DMS53 (cell line): ENCODE measurements at places on chromosomes 2 and 18.
A peak's percentile ranks its signal among the peaks of the same experiment; 100 is the strongest.

- no peak for DNase-seq
These were observed 34.3 kb upstream of the BARD1 start for GRCh38 chr2:214843823-214844222.

DNA sequence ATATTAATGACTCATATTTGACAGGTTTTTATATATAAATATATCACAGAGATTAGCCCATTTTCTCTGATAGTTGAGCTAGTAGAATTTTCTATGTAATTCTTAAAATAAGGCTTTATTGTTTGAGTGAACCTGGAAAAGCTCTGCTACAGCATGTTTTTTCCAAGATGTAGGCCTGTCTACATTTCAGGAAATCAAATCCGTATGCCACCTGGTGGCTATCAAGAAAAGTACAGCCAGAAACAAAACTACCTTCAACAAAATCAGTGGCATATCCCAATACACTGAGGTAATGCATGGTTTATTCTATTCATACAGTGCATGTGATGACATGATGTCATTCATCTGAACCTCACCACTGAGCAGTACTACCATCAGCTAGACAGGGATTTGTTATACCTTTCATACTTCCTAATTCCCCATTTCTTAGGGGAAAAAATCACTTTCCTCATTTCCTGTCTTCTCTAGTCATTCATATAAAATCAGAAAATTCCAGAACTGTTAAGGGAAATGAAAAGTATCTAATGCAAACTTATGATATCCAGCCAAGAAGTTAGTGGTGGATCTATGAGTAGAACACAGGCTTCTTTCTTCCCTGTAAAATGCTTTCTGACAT, 310.4 kb upstream of the SYT4 start:
- DNase-seq, result peak; percentile 80

DNA sequence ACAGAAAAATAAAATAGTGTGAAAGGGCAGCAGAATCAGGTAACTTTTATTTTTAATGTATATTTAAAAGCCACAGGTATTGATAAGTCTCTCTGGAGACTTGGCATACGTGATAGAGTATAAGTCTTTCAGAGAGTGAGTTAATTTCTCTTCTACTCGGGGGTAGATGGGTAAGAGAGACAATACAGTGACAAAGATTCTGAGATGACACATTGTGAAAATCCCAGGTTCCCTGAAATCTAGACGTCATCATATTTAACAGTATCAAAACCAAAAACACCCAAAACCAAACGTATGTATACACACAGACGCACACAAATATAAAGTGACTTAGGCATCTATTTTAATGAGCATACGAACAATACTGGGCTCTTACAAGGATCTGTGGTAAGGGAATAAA, 33.3 kb downstream of the NIF3L1 start:
- no peak for DNase-seq

DNA sequence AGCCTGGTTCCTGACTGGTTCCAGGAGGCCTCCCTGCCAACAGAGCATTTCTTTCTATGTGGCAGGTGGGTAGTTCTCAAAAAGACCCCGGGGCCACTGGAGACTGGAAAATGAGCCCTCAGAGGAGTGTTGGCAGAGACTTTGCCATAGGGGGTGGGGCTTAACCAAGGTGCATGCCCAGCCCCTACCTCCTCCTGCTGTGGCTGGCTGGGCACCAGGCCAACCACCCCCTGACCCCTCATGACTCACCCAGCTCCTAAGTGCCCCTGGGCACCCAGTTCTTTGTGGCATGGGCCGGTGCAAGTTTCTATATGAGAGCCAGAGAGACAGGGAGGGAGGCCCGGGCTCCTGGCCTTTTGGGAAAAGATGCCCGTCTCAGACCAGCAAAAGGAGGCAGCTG, 98.2 kb upstream of the SMAD2 start:
- DNase-seq, result peak; percentile 47

GRCh38 chr2:30260941-30261340, 29.6 kb downstream of the LBH start:
- no peak for DNase-seq

- DNase-seq, result no peak
These were observed 58.4 kb downstream of the ITGB1BP1 start for GRCh38 chr2:9364791-9365497.

DNA sequence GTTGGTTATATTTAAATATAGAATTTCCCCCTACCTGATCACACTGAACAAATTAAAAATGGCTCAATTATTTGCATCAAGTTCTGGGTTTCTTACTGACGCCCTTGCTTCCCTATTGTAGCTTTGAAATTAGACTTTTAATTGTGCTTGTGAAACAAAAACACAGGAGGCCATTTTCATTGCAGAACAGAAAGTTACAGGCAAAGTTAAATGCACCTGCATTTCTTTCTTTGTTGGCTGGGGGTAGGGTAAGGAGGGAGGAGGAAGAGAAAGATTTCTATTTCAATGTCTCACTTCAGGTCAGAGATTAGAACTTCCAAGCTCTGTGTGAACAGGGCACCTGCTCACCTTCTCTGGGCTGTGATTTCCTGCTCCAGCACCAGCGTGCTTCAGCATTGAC, 199.6 kb downstream of the BCL11A start:
- DNase-seq, result no peak

DNA sequence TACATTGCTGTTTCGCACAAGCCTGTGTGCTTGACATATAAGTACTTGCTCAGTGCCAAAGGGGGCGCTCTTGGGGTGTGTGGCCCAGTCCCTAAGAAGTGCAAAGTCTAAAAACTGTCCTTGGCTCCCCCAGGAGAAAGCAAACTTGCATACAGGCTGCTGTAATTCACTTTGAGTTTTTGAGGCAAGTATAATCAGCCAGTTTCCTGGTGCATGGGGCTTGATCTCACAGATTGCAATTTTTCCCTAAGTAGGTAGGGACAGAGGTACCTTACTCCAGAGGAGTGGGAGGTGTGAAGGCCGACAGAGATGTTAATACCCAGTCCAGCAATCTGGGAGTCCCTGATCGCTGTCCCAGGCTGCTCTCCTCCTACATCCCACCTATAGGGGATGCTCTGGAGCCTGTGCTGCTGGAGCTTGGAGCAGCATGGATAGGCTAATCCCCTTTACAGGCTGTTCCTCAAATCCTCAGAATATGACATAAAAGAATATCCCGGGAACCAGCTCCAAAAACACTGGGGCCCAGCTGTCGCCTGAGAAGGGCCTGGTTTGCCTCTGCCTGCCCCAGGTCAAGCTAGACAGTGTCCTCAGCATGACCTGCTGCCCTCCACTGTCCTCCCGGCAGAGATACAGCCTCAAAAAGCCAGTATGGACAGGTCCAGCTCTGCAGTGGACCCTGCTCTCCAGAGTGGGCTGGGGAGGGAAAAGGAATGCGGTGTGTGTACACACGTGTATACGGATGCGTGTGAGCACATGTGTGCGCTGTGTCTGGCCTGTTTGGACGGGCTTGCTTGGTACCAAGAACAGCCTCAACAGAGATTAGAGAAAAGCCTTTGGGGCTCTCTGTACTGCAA, 136.5 kb upstream of the HAAO start:
- peak; percentile 52 for DNase-seq

DNA sequence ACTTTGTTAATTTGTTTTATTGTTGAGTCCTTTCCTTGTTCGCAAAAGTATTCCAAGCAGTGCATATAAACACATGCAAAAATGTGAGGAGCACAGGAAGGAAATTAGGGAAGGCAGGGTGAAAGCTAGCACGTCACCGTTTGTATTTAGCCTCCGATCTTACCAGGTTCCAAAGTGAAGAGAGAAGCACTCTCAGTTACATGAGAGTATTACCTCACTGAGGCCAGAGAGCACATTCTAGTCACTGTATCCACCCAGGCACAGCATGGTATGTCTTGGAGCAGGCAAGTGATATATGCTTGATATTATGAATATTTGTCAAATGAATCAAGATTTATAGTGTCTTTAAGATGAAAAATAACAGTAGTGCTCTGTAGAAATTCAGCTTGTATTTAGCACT, 6.5 kb upstream of the TMEM182 start:
- no peak for DNase-seq

GRCh38 chr18:57748770-57749603, 54.1 kb downstream of the ATP8B1 start:
- peak; percentile 94 for DNase-seq

DNA sequence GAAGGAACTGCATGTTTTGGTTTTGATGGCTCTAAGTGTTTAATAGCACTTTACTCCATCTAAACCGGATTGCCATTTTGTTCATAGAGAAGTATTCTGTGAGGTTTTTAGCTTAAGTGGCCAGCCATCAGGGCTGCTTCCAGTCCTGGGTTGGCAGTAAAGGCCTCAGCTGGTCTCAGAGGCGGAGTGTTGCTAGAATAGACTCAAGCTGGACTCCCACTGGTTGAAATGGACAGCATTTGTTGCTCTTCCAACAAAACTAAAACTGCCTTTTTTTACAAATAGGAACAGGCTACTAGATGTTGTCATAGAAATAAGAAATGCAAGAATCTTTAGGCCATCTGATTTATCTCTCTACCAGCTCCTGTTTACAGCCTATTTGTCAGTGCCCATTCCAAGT, 126.4 kb downstream of the MAIP1 start:
- no peak for DNase-seq

GRCh38 chr2:92074549-92074898, 2796.7 kb upstream of the TEKT4 start:
- DNase-seq, result no peak

GRCh38 chr2:160596441-160596840, 102.8 kb upstream of the RBMS1 start:
- no peak for DNase-seq

DNA sequence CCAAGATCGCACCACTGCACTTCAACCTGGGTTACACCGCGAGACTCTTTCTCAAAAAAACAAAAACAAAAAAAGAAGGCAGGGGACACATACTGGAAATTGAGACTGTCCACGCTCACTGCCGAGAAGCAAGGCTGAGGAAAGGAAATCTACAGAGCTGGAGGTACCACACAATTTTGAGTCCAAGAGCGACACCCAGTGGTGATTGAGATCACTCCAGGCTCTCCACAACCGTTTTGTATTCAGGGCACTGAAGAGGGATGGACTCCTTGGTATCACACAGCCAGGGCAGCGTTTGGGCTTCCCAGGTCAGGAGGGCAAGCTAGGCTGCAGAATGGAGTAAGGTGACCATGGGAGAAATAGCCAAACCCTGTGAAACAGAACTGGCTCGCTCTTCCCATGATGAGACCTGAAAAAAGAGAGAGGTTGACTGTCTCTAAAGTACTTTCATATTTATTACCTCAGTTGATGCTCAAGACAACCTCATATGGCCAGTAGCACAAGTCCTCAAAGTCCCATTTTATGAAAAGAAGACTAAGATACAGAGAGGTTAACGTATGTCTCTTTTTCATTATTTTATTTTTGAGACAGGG, 74.5 kb upstream of the YPEL5 start:
- peak; percentile 82 for DNase-seq

DNA sequence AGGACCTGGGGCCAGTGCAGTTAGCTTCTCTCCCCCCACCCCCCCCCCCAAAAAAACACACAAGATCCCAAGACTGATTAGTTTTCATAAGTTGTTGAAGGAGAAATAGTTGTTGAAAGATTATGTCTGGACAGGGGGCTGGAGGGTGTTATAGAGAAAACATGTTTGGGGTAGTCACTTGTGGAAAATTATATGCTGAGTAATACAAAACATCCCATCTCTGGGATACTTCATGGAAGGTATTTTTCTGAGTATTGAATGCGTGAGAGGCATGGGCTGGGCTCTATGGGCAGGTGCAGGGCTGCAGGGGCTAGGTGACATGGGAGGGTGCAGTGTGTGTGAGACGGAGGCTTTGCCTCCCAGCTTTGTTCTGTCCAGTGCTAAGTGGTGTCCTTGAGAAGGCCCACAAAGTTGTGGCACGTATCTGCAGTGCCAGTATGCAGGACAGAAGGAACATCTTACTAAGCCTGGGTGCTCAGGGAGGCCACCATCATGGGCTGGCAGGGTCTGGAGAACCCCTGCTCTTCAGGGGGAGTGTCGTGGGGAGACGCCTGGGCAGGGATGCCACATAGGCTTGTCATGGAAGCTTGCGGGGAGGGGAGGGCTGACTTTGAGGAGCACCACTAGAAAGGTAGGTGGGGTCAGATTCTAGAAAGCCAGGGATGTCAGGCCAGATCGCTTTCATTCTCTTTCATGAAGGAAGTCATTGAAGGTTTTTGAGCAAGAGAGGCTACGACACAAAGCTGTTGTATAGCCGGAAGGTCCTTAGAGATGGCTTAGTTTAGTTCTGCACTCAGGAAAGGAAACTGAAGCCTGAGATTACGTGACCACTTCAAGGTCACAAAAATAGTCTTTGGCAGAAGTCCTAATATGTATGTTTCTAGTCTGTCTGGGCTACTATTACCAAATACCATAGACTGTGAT, 232.0 kb downstream of the LDLRAD4 start:
- DNase-seq, result no peak
